COR-L47 (cell line): ENCODE measurements at places on chromosomes 1 and 21.

DNA sequence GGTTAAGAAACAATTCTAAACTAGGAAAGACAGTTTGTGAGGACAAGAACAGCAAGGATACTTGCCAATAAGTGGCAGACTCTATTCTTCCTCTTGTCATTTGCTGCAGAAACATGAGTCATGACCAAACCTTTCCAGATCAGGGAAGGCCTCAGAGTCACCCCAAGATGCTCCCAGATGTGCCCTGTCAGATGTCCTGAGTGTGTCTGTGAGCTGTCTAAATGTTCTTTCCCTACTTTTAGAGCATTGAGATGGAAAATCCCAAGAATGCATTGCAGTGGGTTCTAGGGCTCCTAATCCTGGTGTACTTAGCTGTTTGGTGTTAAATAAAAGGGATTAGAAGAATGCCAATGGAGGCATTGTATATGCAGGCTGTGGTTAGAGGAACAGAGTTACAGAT lies 57.5 kb upstream of the KIAA0040 start:
- DNase-seq = no peak

DNA sequence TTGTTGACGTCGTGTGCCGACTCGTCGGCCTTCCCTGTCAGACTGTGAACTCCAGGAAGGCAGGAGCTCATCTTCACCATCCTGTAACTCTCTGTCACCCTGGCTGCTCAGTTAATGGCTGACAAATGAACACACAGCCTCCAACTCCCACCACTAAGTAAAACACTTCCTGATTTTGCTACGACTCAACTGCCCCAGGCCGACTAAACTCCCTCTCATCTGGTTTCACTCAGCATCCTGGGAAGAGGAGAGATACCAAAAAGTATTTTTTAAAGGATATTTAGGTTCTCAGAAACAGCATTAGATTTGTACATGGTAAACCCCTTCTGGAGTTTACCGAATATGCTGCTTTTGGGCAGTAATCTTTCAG lies 18.2 kb upstream of the LHX4 start:
- DNase-seq = no peak

GRCh38 chr1:8035289-8035688 lies 9.2 kb upstream of the ERRFI1 start:
- no peak for DNase-seq

DNA sequence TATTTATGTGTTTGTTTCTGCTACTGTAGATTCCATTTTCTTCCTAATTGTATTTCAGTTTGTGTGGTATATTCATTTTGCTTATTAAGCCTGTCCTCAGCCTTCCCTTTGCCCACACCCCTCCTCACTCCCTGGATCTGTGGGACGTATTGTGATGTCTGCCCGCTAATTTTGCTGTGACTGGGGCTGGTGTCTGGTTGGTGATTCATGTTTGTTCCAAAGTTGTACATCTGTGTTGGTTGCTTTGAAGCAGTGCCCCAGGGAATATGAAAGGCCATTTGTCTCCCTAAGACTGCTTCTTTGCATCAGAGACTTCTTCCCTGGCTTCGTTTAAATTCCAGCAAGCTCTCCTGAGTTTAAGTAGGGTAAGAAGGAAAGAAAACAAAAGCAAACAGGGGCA lies 289.5 kb upstream of the SGIP1 start:
- DNase-seq = no peak

- no peak for DNase-seq
These were observed 45.1 kb downstream of the TMEM53 start for GRCh38 chr1:44628962-44629756.

DNA sequence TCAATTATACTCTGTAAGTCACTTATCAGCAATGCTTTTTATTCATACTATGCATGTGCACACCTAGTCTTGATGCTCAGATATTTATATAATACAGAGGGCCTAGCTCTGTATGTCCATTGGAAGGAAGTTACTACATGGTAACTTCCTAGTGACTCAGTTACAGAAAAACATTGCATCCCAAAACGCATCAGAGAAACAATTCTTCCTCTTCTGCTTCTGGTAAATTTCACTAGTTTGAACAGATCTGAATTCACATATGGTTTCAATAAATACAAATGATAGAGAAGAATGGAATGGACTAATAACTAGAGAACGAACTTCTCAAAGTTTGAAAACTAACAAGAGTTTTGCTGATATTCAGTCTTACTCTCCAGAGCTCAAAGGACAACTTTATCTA lies 811.3 kb upstream of the ADGRL2 start:
- DNase-seq = no peak

DNA sequence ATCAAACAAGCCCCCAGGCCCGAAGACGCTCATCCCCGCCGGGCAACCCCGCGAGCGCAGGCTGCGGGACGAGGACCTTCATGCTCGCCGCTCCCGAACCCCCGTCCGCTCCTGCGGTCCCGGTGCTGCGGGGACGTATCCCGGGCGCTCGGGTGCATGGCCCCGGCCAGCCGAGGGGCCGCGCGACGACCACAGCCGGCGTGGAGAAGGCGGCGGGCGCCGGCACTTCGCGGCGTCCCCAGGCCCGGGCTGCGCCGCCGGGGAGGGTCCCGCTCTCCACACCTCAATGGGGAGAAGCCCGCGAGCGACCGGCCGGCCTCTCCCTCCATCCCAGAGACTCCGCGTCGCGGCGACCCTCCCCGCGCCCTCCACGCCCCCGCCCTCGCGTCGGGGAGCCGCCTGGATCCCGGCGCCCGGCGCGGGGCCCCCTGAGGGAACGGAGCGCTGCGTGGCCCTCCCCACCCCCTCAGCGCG lies 401 bp downstream of the ERRFI1 start:
- no peak for DNase-seq

DNA sequence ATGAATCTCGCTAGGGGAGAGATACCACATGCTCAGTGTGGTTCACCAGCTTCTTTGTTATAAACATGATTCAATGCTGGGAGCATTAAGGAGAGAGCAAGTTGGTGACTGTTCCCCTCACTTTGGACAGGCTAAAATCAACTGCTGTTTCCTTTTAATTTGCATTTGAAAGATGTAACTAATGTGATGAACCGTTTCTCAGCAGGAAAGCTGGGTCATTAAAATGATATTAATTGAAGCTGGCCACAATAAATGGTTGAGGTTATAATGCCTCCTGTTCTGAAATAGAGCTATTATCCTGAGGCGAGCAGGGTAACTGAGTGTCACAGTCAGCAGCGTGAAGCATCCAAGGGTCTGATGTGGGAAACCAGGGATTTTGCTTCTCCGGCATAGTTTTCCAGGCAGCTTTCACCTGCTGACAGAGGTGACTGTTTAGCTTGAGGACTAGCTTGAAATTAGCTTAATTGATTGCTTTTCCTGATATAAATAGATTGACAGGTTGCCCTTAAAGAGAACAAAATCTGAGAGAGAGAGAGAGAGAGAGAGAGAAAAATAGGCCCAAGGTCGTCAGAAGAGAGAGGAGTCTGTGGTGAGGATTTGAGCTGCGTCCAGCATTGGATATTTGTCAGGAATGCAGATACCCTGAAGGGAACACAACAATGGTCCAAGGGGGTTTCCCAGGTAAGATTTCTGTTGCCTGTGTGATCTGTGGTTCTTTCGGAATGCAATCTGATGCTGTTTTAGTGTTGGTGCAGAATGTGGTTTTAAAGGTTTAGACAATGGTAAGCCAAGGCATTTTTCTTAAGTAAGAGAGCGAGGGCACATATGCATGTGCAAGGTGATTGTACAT lies 209.7 kb downstream of the PATJ start:
- peak; percentile 5 for DNase-seq

GRCh38 chr1:45629035-45629434 lies 5.2 kb upstream of the CCDC17 start:
- no peak for DNase-seq

GRCh38 chr1:67514786-67515185 lies 84.6 kb upstream of the SERBP1 start:
- DNase-seq = no peak

- no peak for DNase-seq
These were observed 22.9 kb upstream of the LY9 start for GRCh38 chr1:160773093-160773492.

GRCh38 chr1:210527091-210527490 lies 198.4 kb downstream of the HHAT start:
- no peak for DNase-seq

- DNase-seq = no peak
These were observed 36.7 kb downstream of the CRB1 start for GRCh38 chr1:197304638-197305200.

DNA sequence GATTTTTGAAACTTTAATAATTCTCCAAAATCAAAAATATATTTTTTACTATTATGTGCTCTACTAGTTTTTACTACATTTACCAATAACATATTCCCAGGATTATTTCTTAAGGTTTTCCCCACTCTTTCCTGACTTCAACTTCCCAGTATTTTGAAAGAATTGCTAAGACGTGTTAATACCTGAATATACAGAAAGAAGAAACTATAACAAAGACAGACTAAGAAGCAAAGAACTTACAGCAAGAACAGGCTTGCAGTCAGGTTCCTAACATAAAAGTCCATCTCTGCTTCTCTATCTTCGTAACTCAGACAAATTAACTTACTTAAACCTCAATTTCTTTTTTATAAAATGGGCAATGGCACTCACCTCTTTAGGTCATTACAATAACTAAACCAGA lies 63.2 kb downstream of the SRSF11 start:
- DNase-seq = no peak

- DNase-seq = no peak
These were observed 99.6 kb upstream of the CDC42BPA start for GRCh38 chr1:227417756-227418480.

DNA sequence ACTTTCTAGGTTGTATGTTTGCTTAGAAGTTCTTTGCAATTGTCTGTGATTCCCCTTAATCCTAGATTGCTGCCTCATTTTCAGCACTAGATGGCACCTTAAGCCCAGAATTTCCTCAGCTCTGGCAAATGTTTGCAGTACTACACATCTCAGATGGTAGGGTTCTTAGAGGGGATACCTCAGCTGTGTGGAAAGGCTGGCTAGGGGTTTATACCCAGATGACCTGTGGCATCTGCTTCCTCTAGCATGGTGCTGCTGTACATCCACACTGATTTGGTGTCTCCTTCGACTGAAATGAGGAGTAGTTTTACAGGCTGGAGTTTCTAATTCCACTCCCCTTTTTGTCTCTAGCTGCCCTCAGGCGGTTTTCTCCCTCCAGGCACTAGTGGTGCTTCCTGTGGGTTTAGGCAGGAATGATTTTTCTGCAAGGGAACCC lies 23.5 kb downstream of the ASB17 start:
- DNase-seq = peak; percentile 45

DNA sequence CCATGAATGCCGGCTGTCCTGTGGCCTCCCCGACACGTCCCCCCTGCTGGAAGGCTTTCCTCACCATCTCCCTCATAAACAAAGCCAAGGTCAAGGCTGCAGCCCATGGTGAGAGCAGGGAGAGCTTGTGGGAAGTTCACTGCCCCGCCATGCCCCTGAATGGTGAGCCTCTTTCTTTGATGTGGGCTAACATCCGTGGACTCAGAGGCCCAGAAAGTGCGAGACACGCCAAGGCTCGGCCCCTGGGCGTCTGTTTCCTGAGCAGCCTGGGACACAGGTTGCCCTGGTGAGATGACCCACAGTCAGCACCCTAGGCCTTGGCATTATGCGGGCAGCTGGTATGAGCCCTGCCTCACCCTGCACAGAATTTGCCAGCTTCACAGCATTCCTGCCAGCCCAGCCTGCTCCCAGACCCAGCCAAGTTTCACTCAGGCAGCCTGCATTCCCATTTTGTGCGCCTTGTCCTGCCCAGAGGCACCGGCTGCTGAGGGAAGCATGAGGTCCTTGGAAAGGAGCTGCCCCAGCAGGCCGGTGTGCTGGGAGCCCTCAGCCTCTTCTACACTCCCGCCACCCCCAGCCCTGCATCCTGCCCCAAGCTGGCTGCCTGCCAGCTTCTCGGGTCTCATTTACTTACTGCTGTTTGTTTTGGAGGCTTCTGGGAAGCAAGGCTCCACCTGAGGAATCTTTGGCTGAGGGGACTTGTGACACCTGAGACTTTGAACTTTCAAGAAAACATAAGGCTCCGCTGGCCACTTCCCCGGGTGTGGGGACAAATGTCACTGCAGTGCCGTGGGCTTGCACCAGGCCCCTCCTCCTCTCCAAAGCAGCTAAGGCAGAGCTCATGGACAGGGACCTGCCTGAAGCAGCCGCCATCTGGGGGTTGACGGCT lies 31.9 kb downstream of the NEK2 start:
- DNase-seq = peak; percentile 82

DNA sequence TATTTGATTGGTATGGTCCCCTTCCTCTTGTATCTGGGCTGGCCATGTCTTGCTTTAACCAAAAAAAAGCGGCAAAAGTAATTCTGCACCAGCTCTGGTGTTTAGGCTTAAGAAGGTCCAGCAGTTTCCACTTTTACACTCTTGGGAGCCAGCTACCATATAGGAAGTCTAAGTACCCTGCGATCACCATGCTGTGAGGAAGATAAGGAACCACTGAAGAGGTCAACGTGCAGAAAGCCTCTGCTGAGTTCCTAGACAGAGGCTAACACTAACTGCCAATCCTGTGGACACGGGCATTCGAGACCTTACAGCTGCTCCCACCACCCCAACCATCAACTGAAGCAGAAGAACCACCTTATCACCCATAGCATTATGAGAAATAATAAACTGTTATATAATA lies 331.4 kb downstream of the VAV3 start:
- DNase-seq = no peak

DNA sequence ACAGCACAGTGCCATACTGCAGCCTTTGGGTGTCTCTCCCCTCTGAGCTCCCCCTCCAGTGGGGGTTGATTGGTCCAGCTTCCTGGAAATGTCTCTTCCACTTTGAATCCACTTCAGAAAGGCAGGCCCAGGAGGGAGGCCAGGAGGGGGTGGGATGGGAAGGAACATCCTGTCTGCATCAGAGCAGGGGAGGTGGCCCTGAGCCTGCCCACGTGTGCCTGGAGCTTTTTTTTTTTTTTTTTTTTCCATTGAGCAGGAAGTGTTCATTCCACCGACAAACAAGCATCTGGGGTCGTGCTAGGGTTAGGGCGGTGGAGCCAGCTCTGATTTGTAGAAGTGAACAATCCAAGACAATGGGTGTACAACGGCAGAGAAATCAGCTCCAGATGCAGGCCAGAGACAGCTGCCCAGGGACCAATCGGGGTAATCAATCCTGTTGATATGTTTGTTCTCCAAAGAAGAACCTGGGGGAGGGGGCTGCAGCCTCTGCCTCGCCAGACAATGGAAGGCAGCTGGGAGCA lies 93.3 kb downstream of the SSBP3 start:
- DNase-seq = peak; percentile 56

DNA sequence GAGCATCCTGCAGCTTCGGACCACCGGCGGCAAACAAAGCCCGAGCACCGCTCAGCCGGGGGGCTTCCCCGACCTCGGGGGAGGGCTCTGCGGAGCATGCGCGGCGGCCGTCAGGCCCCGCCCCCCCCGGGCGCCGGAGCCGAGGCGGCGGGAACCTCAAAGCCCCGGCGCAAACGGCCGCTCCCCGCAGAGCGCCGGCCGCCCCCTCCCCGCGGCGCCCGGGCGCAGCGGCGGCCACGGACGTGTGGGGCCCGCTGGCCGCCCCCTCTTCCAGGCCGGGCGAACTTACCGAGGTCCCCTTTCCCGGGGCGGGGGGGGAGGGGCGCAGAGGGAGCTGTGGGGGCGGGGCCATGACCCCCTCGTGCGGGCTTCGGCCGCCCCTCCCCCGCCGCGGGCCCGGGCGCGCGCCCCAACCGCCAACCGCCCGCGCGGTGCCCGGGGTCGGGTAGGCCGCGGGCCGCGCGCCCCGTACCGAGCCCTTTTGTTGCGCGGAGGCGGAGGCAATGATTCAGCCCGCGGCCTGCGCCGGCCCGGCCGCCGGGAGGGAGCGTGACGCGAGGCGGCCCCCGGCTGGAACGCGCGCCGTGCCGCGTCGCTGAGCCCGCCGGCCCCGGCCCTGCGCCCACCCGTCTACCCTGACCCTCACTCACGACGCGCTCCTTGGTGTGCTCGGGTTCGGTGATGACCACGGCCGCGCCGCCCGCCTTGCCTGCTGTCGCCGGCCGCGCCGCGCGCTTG lies 1.7 kb downstream of the RCC2 start:
- peak; percentile 56 for DNase-seq

- DNase-seq = no peak
These were observed 31.6 kb downstream of the TTLL7 start for GRCh38 chr1:83967336-83967735.
